HS-5 (cell line): ENCODE measurements at places on chromosomes 16 and 17.
A peak's percentile ranks its signal among the peaks of the same experiment; 100 is the strongest.

- DNase-seq: no peak
Observed at GRCh38 chr16:52191531-52192134, 355.3 kb downstream of the TOX3 start.

DNA sequence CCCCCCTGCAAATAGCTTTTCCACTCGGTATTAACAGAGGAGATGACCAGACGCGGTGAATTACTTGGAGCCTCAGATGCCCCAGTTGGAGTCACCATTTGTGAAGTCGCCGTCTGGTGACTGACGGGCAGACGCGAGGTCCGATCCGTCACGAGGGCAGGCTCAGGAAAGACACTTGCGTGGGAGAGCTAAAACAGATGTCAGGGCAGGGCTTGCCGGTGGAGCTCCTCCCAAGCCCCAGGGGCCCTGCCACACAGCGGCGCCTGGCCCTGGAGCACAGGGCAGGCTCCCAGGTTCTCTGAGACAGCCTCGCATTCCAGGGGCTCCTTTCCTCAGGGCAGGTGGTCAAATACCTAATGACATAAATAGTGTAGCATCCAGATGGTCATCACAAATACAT lies 348.3 kb downstream of the C16orf95 start:
- DNase-seq: no peak

- peak; percentile 93 for DNase-seq
Observed at GRCh38 chr16:20906341-20907255, 6.0 kb downstream of the LYRM1 start.

GRCh38 chr17:78993981-78994671 lies 14.4 kb upstream of the LGALS3BP start:
- no peak for DNase-seq

DNA sequence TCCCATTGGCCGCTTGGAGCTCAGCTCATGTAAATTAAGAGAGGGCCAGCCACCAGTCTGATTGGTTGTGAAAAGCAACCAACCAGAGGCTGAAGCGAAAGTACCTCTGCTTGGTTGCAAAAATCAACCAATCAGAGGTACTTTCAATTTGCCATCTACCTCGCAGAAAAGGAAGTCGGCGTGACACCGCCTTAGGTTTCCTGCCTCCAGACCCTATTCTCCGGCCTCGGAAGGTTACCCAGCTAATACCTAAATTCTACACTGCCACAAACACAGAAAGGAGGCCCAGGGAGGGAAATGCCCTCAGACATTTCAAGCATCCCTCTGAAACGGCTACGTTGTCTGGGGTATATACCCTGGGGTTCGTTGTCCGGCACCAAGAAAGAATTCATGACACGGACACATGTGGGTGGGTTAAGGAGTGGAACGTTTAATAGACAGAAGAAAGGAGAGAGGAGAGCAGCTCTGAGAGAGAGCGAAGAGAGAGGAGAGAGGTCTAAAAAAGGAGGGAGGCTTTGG lies 481.3 kb downstream of the TMEM114 start:
- no peak for DNase-seq

DNA sequence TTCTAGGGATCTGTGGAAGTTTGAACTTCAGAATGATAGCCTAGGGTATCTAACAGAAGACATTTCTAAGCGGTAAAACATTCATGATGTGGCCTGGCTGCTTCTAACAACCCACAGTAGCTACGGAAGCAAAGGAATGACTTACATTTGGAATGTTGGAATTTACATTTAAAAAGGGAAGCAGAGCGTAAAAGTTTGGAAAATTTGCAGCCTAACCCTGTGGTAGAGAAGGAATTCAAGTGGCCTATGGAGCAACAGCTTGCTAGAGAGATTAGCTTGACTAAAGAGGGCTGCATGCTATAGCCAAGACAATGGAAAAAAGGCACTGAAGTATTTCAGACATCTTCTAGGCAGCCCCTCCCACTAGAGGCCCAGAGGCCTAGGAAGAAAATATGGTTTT lies 50.1 kb downstream of the HNF1B start:
- no peak for DNase-seq

GRCh38 chr17:79574108-79574507 lies 36.7 kb downstream of the RBFOX3 start:
- peak; percentile 6 for DNase-seq

DNA sequence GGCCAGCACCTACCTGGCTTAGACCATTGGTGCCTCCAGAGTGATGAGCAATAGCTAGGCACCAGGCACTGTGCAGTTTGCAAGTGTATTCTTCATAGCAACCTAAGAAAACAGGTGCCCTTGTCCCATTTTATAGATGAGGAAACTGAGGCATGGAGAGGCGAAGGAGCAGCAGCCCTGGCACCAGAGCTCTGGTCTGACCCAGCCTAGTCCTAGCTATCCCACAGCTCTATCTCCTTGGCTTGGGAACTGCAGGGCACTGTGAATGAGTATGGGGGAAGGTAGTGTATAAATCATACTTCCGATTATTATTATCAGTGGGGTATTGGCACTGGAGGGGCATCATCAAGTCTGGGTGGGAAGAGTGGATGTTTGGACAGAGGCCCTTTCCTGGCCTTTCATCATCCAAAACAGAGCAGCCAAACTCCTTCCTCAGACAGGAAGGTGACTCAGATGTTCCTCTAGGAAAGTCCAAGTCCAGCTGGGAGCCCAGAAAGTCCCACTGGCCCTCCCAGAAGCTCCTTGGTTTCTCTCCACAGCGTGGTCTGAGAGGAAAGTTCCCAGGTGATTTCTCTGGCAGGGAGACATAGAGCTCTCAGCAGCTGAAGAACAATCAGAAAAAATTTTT lies 32.0 kb upstream of the PLLP start:
- peak; percentile 58 for DNase-seq

DNA sequence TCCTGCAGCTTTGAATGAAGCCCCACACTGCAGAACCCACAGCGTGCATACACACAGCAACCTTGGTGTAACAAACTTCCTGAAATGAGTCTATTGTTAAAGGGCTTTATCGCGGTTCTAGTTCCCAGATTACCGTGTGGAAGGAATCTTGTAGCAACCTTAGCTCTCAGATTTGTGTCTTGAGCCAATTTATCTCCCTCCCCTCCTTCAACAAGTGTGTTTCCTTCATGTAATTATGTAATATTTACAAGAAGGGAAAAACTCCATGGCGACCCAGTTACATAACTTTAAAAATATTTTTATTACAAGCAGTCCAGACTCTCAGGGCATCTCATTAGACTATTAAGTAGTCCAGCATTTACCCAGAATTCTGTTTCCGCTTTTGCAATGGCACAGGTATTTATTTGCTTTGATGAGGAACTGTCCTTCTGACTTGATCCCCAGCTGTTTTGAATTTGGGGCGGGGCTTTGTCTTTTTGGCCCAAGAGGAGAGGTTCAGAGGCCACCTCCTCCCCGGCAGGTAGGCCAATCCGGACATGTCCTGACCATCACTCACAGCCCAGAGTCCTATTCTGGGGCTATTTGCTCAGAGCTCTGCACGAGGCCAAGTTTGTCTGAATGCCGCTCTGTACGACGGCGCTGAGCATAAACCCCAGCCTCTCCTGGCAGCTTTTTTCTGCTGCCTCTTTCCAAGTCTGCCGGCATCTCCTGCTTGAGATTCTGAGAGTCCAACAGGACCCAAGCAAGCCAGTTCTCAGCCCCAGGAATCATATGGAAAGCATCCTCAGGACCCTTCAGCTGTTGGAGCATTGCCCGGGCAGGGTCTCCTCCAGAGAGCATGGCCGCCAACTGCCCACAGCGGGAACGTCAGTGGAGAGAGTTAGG lies 35.6 kb downstream of the CLEC16A start:
- DNase-seq: no peak

DNA sequence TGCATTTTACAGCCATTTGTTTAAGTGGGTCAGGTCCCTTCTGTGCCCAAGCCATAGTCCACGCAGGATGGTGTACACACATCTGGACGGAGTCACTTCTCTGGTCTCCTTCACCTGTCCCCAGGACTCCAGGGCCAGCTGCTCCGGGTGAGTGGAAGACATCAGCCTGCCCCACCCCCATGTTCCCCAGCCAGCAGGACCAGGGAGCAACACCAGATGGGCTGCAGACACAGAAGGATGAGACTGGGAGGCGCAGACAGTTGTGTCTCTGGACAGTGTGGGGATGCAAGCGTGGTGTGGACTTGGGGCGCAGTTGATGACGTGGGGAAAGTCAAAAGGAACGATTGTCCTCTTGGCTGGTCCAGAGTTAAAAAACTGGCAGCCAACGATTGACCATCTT lies 24.6 kb upstream of the WFDC1 start:
- no peak for DNase-seq

- DNase-seq: no peak
Observed at GRCh38 chr17:29742210-29742513, 119.5 kb upstream of the CORO6 start.

- peak; percentile 83 for DNase-seq
Observed at GRCh38 chr17:35432176-35433074, at the start of gene SLFN12. TSS of gene SLFN12 (minus strand) at chr17:35432500. CDS start at chr17:35423028, 9,472 bp downstream.

DNA sequence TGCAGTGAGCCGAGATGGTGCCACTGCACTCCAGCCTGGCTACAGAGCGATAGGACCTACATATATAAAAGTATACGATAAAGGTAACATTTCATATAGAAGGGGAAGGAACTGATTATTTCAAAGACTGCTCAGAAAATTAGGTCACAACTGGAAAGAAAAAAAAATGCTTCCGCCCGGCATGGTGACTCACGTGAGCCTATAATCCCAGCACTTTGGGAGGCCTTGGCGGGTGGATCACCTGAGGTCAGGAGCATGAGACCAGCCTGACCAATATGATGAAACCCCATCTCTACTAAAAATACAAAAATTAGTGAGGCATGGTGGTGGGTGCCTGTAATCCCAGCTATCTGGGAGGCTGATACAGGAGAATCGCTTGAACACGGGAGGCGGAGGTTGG lies 7.8 kb downstream of the TEX14 start:
- DNase-seq: no peak

- no peak for DNase-seq
Observed at GRCh38 chr16:50198802-50199403, 45.8 kb downstream of the TENT4B start.

GRCh38 chr16:29876594-29877249 lies 13.7 kb upstream of the CDIPT start:
- DNase-seq: no peak
